HEK293T (cell line): ENCODE measurements at places on chromosomes 12 and 14.

DNA sequence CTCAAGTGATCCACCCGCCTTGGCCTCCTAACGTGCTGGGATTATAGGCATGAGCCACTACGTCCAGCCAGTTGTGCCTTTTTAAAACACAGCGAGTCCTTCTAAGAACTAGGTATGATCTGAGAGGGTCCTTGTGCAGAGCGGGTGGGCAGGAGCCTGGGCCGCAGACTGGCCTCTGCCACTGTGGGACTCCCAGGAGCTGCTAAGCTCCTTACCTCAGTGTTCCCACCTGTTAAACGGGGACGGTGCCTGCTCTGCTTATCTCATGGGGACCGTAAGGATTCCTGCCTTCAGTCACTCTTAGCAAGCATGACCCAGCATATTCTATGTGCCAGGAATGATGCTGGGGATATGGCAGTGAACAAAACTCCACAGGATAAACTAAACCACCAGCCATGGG is 136.9 kb downstream of the RBM19 start:
- DNase-seq: no peak

DNA sequence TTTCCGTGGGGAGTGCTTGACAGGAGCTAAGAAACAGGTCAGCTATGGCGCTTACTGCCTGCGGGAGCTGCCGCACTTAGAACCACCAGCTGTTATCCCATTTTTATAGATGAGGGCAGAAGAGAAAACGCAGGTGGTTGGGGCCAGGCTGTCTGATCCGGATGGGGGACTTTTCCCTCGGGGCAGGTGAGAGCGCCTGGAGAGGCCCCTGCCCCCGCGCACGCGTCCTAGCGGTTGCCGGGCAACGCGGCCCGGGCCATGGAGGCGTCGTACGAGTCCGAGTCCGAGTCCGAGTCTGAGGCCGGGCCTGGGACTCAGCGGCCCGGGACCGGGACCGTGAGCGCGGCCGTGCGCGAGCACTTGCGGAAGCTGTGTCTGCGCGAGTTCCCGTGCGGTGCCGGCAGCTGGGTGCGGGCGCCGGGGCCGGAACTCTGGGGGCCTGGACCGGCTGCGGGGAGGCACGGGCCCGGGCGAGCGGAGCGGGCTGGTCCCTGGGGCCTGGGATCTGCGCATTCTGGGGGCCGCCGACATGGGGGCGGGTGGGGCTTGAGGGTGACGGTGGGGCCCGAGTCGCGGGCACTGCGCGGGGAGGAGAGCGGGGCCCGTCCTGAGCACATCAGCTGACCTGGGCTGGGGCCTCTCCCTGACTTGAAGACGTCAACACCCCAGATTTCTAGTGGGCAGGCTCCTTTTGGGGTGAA is at the start of gene LRRC43:
LRRC43 (plus strand) TSS at position 237 of the 701 bp plus-strand sequence; CDS start at position 259, 22 bp downstream.
- DNase-seq: no peak

- DNase-seq: no peak
These were observed 38.6 kb downstream of the CCDC85C start for GRCh38 chr14:99565383-99565782.

GRCh38 chr14:102772781-102773570 is 4.3 kb upstream of the TRAF3 start:
- no peak for DNase-seq

DNA sequence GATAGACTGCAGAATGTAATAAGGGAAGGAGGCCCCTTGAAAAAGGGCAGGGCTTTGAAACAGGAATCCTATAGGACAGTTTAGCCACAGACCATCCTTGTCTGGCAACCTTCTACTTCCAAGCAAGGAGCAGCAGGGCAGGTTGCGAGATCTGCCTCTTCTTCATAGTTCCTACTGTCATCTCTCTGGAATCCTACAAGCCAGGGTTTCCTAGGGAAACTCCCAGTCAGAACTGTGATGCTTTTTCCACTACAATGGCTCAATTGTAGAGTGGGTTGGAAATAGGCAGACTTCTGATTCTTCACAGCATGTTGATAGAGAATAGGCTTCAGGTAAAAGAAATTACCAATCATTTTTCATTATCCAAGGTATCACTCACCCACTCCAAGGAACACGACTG is 186.3 kb downstream of the DACT1 start:
- no peak for DNase-seq

- no peak for DNase-seq
These were observed 206.8 kb upstream of the EGLN3 start for GRCh38 chr14:34157651-34158050.

DNA sequence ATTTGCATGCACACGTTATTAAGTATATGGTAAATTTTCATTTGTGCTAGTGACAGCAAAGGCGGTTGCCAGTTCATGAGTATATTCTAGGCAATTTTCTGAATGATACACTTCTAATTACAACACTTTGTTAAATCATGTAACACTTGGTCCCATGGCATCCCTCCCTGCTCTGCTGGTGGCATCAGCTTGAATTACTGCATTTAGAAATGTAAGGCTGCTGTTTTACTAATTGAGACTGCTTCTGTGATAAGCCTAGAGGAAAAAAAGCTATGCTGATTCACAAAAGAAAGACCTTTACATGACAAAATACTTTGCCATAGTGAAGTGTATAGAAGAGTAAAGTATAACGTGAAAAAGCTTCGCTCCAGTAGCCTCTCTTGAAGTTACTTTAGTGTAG is 636.1 kb downstream of the KCNH5 start:
- DNase-seq: no peak

DNA sequence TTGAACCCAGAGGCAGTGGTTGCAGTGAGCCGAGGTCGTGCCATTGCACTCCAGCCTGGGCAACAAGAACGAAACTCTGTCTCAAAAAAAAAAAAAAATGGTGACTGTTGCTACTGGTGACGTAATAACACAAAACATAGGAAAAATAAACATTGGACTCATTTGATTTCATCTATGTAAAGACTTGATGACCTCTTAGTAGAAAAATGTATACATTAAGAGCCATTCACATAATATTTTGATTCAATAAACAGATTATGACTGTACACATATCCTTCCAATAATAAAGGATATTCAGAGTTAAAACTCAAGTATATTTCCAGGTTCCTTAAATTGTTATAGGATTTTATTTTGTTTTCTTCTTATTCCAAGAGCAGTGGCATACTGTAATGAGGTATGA is 65.7 kb upstream of the AEBP2 start:
- no peak for DNase-seq

DNA sequence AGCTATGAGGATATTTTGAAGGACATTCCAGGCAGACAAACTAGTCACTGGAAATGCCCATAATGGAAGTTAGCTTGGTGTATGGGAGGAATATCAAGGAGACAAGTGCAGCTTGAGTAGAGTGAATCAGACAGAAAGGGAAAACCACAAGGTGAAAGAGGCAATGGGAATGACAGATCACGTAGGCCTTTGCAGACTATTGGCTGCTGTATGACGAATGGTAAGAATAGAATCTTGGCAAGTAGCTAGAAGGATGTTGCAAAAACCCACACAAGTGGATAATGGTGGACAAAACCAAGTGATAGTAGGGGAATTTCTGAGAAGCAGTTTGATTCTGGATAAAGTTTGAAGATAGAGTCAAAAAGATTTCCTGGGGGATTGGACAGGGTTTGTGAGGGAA is 196.9 kb upstream of the NOVA1 start:
- no peak for DNase-seq

DNA sequence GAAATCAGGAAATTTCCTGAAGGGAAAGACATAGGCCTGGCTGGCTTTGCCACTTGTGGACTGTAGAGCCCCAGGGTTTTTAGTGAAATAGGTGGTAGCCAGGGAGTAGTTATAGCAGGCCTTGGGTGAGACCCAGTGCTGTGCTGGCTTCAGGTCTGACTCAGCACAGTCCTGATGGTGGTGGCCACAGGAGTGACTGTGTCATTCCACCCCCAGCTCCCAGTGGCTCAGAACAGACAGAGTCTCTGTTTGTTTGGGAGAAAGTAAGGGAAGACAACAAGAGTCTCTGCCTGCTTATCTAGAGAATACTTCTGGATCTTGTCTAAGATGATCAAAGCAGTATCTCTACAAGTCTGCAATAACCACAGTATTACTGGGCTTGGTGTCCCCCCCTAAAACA is 27.5 kb upstream of the OR6J1 start:
- no peak for DNase-seq

DNA sequence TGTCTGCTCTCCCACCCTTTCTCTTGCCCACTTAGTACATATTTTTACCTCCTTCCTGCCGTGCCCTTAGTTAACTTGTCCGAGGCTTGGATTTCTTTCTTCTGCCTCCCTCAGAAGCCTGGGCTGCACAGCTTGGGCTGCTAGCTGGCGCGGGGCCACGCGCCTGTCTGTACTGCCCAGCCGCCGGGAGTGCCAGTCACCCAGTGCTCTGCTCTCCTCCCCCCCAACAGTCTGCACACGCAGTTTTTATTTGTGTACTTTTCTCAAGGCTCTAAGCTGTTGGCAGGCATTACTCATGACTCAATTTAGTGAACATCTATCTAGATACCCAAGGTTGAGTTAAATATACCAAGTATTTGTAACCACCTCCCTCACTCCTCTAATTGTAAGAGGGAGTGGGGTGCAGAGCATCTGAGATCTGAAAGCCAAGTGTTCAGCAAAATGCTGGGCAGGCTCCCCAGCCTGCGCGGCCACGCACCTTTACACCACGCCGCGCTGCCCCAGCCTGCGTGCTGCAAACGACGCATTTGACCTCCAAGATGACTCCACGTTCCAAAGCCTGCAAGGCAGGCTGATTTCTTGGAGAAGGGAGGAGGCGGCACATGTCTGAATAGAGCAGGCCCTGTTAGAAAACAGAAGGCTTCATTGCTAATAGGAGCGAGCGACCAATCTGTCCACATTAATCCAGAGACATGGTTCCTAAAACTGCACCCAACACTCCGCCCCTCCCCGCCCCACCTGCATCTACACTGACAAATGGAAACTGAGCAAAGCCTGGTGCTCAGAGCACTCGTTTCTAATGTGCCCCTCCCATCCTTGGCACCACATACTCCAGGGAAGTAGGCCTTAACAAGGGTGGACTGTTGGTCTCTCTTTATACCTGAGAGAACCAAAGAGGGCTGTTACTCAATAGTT is 18.2 kb upstream of the CACNA2D4 start:
- DNase-seq: no peak

DNA sequence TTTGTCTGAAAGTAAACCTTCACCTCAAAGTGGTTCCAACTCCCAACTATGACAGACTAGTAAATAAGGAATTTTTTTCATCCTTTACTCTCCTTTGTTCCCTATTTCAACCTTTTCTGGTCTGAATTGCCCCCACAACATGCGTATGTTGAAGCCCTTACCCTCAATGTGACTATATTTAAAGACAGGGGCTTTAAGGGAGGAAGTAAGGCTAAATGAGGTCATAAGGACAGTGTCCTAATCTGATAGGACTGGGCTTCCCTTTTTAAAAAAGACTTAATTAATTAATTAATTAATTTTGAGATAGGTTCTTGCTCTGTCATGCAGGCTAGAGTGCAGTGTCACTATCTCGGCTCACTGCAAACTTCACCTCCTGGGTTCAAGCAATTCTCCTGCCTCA is 86.3 kb downstream of the VCPKMT start:
- DNase-seq: no peak

DNA sequence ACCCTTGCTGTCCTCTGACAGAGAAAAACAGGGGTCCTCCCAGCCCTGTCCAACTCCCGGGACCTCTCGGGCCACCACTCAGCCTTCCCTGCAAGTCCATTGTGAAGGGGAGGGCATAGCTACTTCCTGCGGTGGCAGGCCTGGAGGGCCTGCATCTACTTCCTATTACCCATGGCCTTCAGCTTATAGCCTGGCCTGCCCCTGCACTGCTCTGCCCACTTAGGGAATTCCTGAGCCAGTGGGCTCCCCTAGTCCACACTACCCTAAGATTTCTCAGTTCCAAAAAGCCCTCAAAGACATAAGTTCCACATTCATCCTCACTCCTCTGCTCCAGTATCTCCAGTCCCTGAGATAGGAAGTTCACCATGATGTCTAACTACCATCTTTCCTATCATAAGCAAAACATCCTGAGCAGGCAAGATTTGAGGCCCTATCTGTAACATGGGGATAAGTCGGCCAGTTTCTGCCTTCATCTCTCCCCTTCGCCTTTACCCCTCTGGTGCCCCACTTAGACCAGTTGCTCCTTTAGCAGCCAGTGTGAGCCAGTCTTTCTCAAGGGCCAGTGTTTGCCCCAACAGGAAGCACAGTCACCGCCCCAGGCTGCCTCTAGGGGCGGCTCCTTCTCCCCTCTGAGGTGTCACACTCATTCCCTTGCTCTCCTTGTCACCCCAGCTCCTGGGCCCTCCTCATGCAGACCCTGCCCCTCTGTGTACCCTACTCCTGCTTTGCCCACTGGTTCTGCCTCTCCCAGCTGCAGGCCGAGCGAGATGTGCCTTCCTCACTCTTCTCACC is 10.9 kb downstream of the HDAC7 start:
- DNase-seq: no peak

GRCh38 chr12:66956300-66956699 is 277.4 kb upstream of the GRIP1 start:
- DNase-seq: no peak

DNA sequence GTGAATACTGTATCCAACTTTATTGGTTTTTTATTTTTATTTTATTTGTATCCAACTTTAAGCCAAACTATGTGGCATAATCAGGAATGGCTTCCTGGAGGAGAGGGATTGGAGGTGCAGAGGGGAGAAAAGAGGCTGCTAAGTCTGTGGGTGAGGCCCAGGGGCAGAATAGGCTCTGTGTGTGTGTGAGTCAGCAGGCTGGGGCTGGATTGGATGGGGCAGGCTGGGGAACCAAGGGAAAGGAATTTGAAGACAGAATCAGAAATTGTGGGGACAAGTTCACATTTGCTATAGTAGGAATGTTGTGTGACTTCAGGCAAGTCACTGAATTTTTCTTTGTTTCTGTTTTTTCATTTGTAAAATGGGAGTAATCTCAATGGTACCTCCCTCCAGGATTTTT is 12.8 kb upstream of the RILPL1 start:
- DNase-seq: no peak

DNA sequence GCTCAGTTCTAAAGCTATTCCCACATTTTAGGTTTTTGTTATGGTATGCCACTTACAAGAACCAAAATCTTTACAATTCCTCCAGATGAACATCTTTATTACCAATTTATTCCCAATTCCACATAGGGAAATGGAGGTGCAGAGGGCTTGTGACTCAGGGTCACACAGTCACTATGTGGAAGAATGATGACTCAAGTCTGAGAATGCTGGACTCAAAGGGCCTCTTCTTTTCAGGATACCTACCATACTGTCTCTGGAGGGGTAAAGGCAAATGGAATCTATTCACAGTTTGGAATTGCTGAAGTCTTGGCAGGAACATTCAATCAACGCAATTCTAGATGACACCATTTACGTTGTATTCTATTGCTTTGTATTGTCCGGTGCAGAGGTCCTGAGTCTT is 48.2 kb upstream of the MANSC4 start:
- DNase-seq: no peak

DNA sequence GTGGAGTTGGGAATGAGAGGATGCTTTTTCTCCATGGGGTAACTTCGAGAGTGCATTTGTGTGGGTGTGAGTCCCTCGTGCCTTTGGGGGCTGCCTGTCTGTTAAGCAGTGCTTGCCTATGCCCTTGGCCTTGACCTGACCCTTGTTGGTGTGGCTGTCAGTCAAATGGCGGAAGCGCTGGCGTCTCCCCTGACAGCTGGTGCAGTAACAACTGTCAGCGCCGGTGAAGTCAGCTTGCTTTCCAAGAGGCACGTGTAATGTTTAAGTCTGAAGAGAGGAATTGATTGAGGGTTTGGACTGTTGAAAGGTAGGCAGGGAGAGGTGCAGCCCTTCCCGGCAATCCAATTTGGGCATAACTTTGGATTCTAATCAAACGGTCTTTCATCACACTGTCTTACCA is 211.3 kb downstream of the AACS start:
- DNase-seq: no peak

- no peak for DNase-seq
These were observed 10.0 kb upstream of the KRT82 start for GRCh38 chr12:52415870-52416750.
